ENCODE measurements at places on chromosomes 16 and 17. TPM values are rescaled to one million over a fixed set of nuclear protein-coding genes. Genes with fewer than 3 reads are reported as not detected.

DPEP2 gene
- total RNA-seq: 151 TPM

CCL16 gene
- not detected for total RNA-seq

CLEC18C gene
- total RNA-seq: 3.0 TPM

ZNF598 gene
- total RNA-seq: 58.6 TPM

TP53TG3F gene
- total RNA-seq: not detected

MPV17L gene
- not detected for total RNA-seq

ALOX15B gene
- not detected for total RNA-seq

CA5A gene
- not detected for total RNA-seq

LLGL2 gene
- total RNA-seq: 30.3 TPM

EPOP gene
- 1.2 TPM for total RNA-seq

SF3B3 gene
- total RNA-seq: 270 TPM

GPR139 gene
- not detected for total RNA-seq

SCNN1B gene
- not detected for total RNA-seq

KIF18B gene
- not detected for total RNA-seq

RPL13 gene
- 5,034 TPM for total RNA-seq

TUBB3 gene
- not detected for total RNA-seq

TM4SF5 gene
- total RNA-seq: not detected

All from naive thymus-derived CD8-positive, alpha-beta T cell (primary cell).